ENCODE measurements at places on chromosomes 6 and 20. TPM values are rescaled to one million over a fixed set of nuclear protein-coding genes. Genes with fewer than 3 reads are reported as not detected.

DNA sequence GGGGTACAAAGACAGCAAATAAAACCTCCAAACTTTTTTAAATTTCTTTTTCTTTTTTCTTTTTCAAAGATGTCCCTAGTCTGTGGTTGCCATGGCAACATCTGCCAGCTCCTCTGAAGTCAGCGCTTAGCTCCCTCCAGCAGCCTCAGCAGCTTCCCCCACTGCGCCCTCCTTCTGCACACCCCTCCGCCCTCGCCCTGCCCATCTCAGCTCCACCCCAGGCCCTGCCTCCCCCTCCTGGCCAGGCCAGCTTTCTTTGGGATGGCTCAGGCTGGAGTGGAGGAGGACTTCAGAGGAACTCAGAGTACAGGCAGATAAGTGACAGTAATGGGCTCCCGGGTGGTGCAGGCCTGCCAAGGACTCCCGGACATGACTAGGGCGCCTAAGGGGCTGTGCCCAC is 104.6 kb downstream of the LRFN2 start:
- H3K27me3 ChIP-seq: no peaks in the 10 kb centered on the region
- DNase-seq: no peak
- no peaks in the 10 kb centered on the region for H3K36me3 ChIP-seq

DNA sequence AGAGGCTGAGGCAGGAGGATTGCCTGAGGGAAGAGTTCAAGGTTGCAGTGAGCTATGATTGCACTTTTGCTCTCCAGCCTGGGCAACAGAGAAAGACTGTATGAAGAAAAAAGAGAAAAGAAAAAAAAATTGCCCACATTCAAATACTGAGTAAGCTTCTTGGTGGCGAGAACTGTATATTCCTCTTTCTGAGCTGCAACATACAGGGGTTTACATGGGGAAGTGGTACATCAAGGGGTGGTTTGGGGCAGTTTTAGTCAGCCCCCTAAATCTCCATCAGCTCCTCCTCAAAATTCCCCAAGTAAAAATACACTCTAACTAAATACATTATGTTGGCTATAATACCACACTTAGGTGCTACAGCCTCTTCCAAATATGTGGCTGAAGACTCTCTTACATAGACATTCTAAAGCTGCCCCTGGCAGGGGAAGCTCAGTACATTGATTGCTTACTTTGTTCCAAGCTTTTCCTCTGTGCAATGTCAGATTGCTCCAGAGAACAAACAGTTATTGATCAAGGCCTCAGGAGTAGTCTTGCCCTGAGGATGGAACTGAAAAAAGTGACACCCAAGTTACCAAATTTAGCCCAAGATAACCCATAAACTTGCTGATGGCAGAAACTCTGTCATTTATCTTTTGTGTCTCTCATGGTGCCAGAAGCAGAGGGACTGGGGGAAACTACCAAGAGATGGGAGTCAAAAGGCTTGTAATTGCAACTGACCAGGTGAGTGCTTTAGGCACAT is 107.4 kb upstream of the RIPOR2 start:
- H3K4me3 ChIP-seq: no peak overlapping the region
- H3K27me3 ChIP-seq: no peaks in the 10 kb centered on the region
- H3K4me1 ChIP-seq: no peaks in the 10 kb centered on the region

- no peak for DNase-seq
- H3K4me3 ChIP-seq: peak overlapping the region; percentile 24
- H3K4me1 ChIP-seq: peaks cover 62% of the 10 kb centered on the region
- H3K27ac ChIP-seq: no peak overlapping the region
- H3K36me3 ChIP-seq: no peaks in the 10 kb centered on the region
Observed at GRCh38 chr20:8212286-8212685, 80.2 kb downstream of the PLCB1 start.

- H3K27me3 ChIP-seq: no peaks in the 10 kb centered on the region
- no peak overlapping the region for H3K27ac ChIP-seq
- no peak for DNase-seq
- H3K4me3 ChIP-seq: no peak overlapping the region
Observed at GRCh38 chr6:114151064-114151690, 180.2 kb upstream of the HDAC2 start.

- DNase-seq: no peak
- no peak overlapping the region for H3K4me3 ChIP-seq
- no peaks in the 10 kb centered on the region for H3K27me3 ChIP-seq
- H3K4me1 ChIP-seq: no peaks in the 10 kb centered on the region
- H3K27ac ChIP-seq: no peak overlapping the region
- H3K36me3 ChIP-seq: no peaks in the 10 kb centered on the region
Observed at GRCh38 chr6:5278047-5278446, 16.7 kb downstream of the FARS2 start.

GRCh38 chr6:129022011-129022553 is 139.1 kb downstream of the LAMA2 start:
- no peak for DNase-seq
- H3K27me3 ChIP-seq: no peaks in the 10 kb centered on the region
- no peaks in the 10 kb centered on the region for H3K4me1 ChIP-seq
- H3K27ac ChIP-seq: no peak overlapping the region
- no peaks in the 10 kb centered on the region for H3K36me3 ChIP-seq
- H3K4me3 ChIP-seq: no peak overlapping the region

DNA sequence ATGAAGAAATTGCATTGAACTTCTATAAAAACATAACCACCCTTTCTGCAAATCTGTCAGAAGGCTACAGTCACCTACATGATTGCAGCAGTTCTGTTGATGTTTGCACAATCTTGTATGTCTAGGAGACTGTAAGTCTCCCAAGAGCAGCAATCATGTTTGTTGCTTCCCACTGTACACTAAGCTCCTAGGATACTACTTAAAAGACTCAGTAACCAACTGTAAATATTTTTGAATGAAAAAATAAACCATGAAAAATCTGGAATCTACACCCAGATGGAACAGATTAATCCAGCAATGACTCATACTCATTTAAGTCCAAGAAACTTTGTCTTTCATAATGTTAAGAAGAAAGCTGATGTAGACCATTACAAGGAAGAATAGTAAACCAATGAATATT is 168.5 kb upstream of the ATXN1 start:
- H3K36me3 ChIP-seq: no peaks in the 10 kb centered on the region
- no peak for DNase-seq
- no peak overlapping the region for H3K4me3 ChIP-seq
- no peaks in the 10 kb centered on the region for H3K27me3 ChIP-seq

DNA sequence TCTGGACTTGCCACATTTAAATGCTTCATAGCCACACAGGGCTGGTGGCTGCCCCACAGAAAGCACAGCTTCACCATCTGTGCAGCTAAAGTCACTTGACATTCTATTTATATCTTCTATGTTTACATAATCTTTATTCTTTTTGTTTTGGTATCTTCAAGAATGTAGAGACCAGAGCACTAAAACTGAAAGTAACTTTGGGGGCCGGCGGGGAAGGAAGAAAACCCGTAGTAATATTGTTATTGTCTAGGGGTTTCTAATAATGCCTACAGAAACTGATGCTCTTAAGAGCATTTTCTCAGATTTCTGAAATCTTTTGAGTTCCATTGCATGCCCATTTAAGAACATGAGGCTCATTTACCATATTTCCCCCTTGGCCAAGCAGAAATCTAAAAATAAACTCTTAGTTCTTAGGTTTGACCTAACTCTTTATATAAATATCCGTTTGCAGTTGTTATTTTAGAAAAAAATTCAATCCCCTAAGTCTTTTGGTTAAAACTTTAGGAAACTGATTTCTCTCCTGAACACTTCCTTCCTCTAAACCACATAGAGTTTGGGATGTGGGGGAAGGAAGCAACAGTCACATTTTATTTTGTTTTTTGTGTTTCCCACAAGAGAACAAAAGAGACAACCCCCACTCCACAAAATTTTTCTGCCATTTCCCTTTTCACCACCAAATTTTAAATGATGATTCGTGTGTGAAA is 207.6 kb downstream of the OGFRL1 start:
- H3K36me3 ChIP-seq: no peaks in the 10 kb centered on the region
- no peak overlapping the region for H3K4me3 ChIP-seq
- H3K27me3 ChIP-seq: no peaks in the 10 kb centered on the region
- H3K4me1 ChIP-seq: no peaks in the 10 kb centered on the region
- no peak for DNase-seq

DNA sequence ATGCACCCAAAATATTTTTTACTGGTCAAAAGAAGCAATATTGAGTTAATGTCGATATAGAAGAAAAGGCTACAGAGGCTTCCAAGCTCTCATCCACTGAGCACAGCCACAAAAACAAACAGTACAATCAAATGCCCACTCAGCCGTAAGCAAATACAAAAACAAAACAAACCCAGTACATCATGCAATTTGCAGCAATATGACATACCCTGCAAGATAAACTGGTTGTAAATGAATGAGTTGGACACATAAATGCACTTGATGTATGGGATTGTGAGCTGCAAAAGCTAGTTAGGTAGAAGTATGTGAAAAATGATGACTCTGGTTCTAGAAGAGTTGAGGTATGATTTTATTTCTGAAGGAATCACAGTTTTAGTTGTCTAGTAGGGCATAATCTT is 83.9 kb downstream of the SESN1 start:
- no peaks in the 10 kb centered on the region for H3K36me3 ChIP-seq
- peak overlapping the region; percentile 99 for H3K27ac ChIP-seq
- peaks cover 48% of the 10 kb centered on the region for H3K4me1 ChIP-seq
- H3K4me3 ChIP-seq: no peak overlapping the region

GRCh38 chr20:54103762-54104600 is 33.6 kb upstream of the BCAS1 start:
- DNase-seq: no peak
- no peak overlapping the region for H3K4me3 ChIP-seq
- no peaks in the 10 kb centered on the region for H3K27me3 ChIP-seq
- H3K4me1 ChIP-seq: no peaks in the 10 kb centered on the region
- H3K27ac ChIP-seq: no peak overlapping the region

DNA sequence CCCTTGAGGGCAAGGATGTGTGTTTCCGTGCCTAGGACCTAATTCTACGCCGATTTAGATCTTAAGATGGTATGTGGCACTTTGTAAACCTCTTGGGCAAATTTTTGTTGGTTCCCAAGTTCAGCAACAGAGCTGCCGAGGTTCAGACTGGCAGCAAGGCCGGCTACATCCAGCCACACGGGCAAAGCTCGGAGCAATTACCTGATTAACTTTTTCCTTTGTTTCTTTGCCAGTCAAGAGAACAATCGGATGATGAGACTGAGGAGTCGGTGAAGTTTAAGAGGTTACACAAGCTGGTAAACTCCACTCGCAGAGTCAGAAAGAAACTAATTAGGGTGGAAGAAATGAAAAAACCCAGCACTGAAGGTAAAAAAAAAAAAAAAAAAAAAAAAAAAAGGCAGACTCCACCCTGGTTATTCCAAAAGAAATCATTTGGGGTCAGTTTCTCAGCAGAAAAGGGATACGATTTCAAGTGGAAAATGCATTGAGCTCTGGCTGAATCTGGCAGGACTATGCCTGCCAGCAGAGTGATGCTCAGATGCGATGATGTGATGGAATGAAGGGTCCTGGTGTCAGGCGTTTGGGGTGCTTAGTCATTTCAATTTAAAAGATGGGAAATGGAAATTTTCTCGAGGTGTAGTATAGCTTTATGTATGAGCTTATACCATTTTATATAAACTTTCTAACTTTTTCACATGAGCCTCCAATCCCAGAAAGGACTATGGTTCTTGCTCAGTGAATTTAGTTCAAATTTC is 171.6 kb downstream of the SASH1 start:
- no peaks in the 10 kb centered on the region for H3K4me1 ChIP-seq
- no peak for DNase-seq
- no peak overlapping the region for H3K4me3 ChIP-seq
- no peaks in the 10 kb centered on the region for H3K27me3 ChIP-seq

DNA sequence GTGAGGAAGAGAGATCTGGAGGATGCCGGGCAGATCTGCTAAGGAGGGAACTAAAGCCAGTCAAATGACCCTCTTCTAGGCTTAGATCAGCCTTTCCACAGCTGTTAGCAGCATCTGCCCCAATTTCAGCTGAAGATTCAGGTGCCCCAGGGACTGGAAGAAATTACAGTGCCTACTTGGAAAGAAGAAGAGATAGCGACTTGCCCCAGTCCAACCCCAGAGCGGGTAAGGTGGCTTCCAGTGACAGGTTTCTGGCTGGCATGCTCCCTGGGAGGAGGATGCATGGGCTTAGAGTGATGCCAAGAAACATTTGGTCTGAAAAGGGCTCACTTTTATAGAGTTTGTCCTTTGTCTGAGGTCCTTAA is 620 bp downstream of the TJAP1 start:
- H3K27me3 ChIP-seq: no peaks in the 10 kb centered on the region
- DNase-seq: no peak
- H3K36me3 ChIP-seq: no peaks in the 10 kb centered on the region

GRCh38 chr20:10075606-10076005 is 40.8 kb downstream of the ANKEF1 start:
- H3K4me1 ChIP-seq: no peaks in the 10 kb centered on the region
- H3K27ac ChIP-seq: no peak overlapping the region

DNA sequence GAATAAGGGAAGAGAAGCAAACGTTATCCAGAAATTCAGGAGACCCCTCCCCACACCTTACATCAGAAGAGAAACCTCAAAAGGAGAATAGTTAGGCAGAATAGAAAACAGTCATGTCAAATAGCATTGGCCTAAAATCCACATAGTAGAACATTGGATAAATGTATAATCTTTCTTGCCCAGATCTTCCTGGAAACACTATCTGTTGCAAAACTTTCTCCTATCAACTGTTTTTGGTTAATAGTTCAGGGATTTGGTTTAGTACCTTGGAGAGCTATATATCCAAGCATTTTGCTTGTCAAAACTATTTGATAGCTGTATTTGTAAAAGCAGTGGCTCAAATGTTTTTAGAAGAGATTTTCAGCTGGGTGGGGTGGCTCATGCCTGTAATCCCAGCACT is 74.3 kb upstream of the PHACTR2 start:
- peaks cover 18% of the 10 kb centered on the region for H3K4me1 ChIP-seq
- H3K36me3 ChIP-seq: no peaks in the 10 kb centered on the region
- no peaks in the 10 kb centered on the region for H3K27me3 ChIP-seq
- H3K4me3 ChIP-seq: no peak overlapping the region
- no peak for DNase-seq

DNA sequence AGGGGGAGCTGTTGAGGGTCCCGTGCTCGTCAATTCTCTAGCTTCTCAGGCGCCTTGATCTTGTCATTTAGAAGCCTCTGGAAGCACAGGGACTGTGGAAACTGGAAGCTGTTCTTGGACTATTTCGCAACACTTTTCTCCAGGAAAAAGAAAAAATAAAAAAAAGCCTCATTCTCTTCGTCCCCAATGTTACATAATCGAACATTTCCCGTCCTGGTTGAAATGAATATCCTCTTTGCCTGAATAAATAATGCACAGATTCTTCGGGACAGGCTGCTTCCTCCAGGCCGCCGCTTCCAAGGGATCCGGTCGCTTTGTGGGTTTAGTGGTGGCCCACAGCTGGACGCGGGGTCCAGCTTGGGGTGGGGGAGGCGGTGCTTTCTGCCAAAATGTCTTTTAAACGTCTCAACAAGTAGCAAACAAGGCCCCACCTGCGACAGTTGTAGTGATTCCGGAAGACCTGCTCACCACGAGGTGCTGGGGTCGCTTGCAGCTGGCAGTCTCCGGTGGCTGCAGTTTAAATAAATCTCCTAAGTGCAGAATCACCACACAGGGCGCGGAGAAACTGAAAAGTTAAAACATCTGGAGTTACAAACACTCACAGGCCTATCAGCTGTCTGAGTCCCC is 125.9 kb upstream of the ESR1 start:
- H3K4me1 ChIP-seq: no peaks in the 10 kb centered on the region
- peak; percentile 17 for DNase-seq
- H3K27me3 ChIP-seq: no peaks in the 10 kb centered on the region

- no peaks in the 10 kb centered on the region for H3K4me1 ChIP-seq
- H3K27me3 ChIP-seq: no peaks in the 10 kb centered on the region
- no peaks in the 10 kb centered on the region for H3K36me3 ChIP-seq
Observed at GRCh38 chr6:149044528-149044927, 273.0 kb upstream of the TAB2 start.

GRCh38 chr20:59047938-59048680 is 5.5 kb upstream of the PRELID3B start:
- no peak for DNase-seq
- H3K4me1 ChIP-seq: peaks cover 2% of the 10 kb centered on the region
- H3K4me3 ChIP-seq: no peak overlapping the region

DDX43 gene
- 0.23 TPM for total RNA-seq

NKAPL gene
- 3.4 TPM for total RNA-seq

TEAD3 gene
- total RNA-seq: 7.6 TPM
